ENCODE measurements at places on chromosomes 6 and 20. TPM values are rescaled to one million over a fixed set of nuclear protein-coding genes. Genes with fewer than 3 reads are reported as not detected.

DNA sequence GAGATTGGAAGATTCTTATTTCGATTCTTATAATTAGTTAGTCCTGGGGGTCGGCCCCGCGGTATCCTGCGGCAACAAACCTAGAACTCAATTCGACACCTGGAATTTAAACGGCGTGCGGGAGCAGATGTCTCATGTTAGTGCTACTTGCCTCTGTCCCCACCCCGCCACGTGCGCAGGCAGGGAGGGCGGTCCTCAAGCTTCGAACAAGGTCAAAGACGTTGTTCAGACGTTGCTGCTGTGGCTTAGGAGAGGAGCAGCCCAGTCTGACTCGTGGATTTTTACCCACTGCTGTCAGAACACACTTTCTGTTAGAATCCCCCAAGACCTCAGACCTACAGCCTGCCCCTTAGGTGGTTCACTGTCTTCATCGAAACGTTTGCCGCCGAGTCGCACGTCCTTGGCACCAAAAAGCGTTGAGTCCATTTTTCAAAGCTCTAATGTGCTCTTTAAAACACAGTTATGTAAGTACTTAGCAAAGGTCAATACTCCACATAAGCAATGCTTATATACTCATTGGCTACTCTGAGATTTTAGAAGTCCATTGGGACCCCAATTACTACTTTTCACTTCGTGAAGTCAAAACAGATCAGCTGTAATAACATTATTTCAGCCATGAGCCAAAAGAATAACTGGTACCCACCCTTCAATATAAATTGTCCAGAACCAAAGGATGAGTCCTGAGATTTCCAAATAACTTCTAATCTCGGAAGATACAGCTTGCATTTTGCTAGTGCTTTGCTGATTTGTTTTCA, 2.7 kb upstream of the C6orf62 start:
- H3K27me3 ChIP-seq = no peaks in the 10 kb centered on the region
- H3K4me3 ChIP-seq = peak overlapping the region; percentile 100
- H3K4me1 ChIP-seq = peaks cover 14% of the 10 kb centered on the region
- peak overlapping the region; percentile 100 for H3K27ac ChIP-seq

TMEM151B gene
- total RNA-seq = 9.3 TPM

- no peak for DNase-seq
- H3K27me3 ChIP-seq = no peaks in the 10 kb centered on the region
- H3K27ac ChIP-seq = no peak overlapping the region
- H3K4me3 ChIP-seq = no peak overlapping the region
- H3K4me1 ChIP-seq = no peaks in the 10 kb centered on the region
Measured at GRCh38 chr20:40606660-40607059, 82.4 kb downstream of the MAFB start.

DNA sequence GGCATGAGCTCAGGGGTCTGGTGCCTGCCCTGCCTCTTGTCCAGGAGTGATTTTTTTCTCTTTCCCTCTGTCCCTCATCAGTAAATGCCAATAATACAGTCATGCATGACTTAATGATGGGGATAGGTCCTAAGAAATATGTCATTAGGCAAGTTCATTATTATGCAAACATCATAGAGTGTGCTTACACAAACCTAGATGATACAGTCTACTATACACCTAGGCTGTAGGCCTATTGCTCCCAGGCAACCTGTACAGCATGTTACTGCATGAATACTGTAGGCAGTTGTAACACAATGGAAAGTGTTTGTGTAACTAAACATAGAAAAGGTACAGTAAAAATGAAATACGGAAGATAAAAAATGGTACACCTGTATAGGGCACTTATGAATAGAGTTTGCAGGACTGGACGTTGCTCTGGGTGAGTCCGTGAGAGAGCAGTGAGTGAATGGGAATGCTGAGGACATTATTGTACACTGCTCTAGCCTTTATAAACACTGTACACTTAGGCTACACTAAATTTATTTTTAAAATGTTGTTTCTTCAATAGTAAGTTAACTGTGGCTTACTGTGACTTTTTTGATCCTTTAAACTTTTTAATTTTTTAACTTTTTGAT, 22.1 kb downstream of the PBOV1 start:
- H3K36me3 ChIP-seq = no peaks in the 10 kb centered on the region
- no peaks in the 10 kb centered on the region for H3K27me3 ChIP-seq
- H3K4me1 ChIP-seq = no peaks in the 10 kb centered on the region
- no peak for DNase-seq
- no peak overlapping the region for H3K27ac ChIP-seq
- H3K4me3 ChIP-seq = no peak overlapping the region

ZNF322 gene
- 34.4 TPM for total RNA-seq

GRCh38 chr20:58228484-58229197, at the start of gene ANKRD60:
ANKRD60 (minus strand) TSS chr20:58228653; CDS start chr20:58228653, 0 bp downstream.
- peaks cover 42% of the 10 kb centered on the region for H3K27me3 ChIP-seq
- H3K36me3 ChIP-seq = no peaks in the 10 kb centered on the region
- H3K4me1 ChIP-seq = peaks cover 15% of the 10 kb centered on the region
- peak within 1 kb of the TSS; percentile 18 for H3K4me3 ChIP-seq

RCAN2 gene
- total RNA-seq = 16.4 TPM

- DNase-seq = no peak
- H3K36me3 ChIP-seq = no peaks in the 10 kb centered on the region
- no peak overlapping the region for H3K27ac ChIP-seq
- no peaks in the 10 kb centered on the region for H3K4me1 ChIP-seq
- no peak overlapping the region for H3K4me3 ChIP-seq
- no peaks in the 10 kb centered on the region for H3K27me3 ChIP-seq
Measured at GRCh38 chr6:11798538-11798937, 19.9 kb upstream of the ADTRP start.

WFDC2 gene
- total RNA-seq = 7.0 TPM

PPP1R14C gene
- total RNA-seq = 19.4 TPM

SCP2D1 gene
- total RNA-seq = not detected

- peaks cover 6% of the 10 kb centered on the region for H3K36me3 ChIP-seq
- H3K4me1 ChIP-seq = no peaks in the 10 kb centered on the region
- H3K27me3 ChIP-seq = no peaks in the 10 kb centered on the region
- no peak overlapping the region for H3K27ac ChIP-seq
- no peak for DNase-seq
Measured at GRCh38 chr6:87618531-87618930, 28.6 kb downstream of the ORC3 start.

GRCh38 chr6:17313971-17314370, 32.8 kb downstream of the RBM24 start:
- H3K36me3 ChIP-seq = no peaks in the 10 kb centered on the region
- H3K27me3 ChIP-seq = no peaks in the 10 kb centered on the region
- peaks cover 5% of the 10 kb centered on the region for H3K4me1 ChIP-seq
- DNase-seq = no peak

ZNF341 gene
- total RNA-seq = 1.3 TPM

DNA sequence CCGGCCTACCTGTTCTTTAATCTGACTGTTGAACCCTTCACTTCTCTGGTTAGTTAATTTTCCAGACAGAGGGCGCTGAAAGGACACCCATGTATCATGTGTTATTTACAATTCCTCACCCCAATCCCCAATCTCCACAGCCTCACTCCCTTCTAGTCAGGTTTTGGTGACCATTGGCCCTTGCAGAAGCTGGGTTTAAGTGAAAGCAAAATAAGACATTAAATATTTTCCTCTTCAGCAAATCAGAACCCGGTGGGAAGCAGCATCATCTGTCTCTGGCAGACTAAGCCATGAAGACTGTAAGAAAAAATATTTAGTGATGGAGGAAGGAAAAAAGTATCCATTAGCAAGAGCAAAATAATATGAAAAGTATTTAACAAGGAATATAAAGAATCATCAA, 9.4 kb upstream of the HLA-DQA1 start:
- no peaks in the 10 kb centered on the region for H3K27me3 ChIP-seq
- no peaks in the 10 kb centered on the region for H3K4me1 ChIP-seq
- DNase-seq = no peak
- H3K27ac ChIP-seq = no peak overlapping the region
- no peaks in the 10 kb centered on the region for H3K36me3 ChIP-seq
- H3K4me3 ChIP-seq = no peak overlapping the region

DNA sequence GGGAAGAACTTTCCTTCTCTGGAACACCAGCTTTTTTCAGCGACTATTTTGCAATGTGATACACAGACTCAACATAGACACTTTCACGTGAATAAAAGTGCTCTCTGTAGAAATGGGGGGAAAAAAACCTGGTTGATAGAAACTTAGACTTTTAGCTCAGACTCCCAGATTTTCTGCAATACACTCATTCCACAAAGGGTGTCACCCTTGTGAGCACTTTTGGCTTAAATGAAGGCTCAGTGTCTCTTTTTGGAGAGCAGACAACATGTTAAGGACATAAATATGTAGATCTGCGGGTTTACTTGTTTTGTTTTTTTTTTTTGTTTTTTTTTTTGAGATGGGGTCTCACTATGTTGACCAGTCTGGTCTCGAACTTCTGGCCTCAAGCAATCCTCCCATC, 579.6 kb downstream of the PTPRT start:
- H3K27me3 ChIP-seq = no peaks in the 10 kb centered on the region
- no peak for DNase-seq

GRCh38 chr20:34070859-34071258, 41.2 kb downstream of the EIF2S2 start:
- H3K36me3 ChIP-seq = peaks cover 26% of the 10 kb centered on the region
- H3K27ac ChIP-seq = no peak overlapping the region
- H3K27me3 ChIP-seq = no peaks in the 10 kb centered on the region

MRS2 gene
- 20.7 TPM for total RNA-seq

DNA sequence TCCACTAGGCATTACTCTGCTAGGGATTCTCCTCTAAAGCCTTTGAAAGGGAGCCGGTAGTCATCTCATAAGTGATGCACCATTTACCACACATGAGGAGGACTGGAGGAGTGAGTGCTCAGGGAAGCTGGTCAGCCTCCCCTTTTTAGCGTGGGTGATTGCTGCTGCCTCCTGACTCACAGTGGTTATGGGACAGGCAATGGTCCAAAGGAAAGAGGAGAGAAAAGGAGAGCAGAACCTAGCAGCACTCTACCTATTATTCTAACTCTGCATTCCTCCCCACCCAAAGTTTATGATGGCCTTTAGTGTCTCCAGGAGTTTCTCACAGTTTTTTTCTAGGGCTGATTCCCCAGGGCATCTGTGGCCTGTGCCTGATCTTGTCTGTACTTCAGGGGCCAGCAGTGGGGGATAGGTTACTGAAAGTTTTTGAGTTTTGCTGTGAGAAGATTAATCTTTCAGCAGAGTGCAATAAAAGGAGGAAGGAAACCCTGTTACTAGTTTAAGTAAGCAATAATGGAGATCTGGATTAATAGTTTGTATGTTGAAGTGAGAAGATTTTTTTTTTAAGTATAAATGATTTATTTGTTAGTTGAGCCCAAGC, 36.4 kb upstream of the GCLC start:
- H3K4me1 ChIP-seq = no peaks in the 10 kb centered on the region
- no peak for DNase-seq
- H3K27me3 ChIP-seq = no peaks in the 10 kb centered on the region
- peak overlapping the region; percentile 27 for H3K27ac ChIP-seq
- H3K36me3 ChIP-seq = no peaks in the 10 kb centered on the region

GRM4 gene
- 2.8 TPM for total RNA-seq

- no peaks in the 10 kb centered on the region for H3K4me1 ChIP-seq
- H3K27me3 ChIP-seq = no peaks in the 10 kb centered on the region
- DNase-seq = no peak
- H3K27ac ChIP-seq = no peak overlapping the region
- H3K4me3 ChIP-seq = no peak overlapping the region
- H3K36me3 ChIP-seq = no peaks in the 10 kb centered on the region
Measured at GRCh38 chr20:2169456-2170088, 67.9 kb downstream of the STK35 start.

DNA sequence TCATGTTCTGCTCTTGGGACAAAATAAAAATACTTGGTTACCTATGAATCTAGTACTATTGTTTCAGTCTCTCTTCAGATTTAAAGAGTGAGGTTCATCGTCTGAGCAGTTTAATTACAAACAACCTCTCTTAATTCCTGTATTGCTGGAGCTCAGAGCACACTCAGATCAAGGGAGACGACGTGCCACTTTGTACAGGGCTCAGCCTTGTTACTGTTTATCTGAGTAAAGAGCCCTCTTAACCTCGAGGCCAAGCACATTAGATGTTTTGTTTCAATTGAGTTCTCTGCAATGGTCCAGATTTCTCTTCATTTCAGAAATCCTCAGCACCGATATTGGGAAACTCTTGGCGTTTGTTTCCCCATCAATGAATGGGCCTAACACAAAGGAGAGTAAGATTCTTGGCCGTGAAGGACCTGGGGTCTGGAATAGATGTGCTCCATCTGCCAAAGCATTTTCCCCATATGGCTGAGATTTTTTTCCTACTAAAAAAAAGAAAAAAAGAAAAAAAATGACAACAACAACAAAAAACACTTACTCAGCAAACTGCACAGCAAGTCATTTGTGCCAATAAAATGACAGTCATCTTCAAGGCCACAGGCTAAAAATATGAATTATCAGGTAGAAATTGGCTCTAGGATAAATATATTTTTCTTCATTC, 82.6 kb upstream of the CCN6 start:
- H3K4me3 ChIP-seq = no peak overlapping the region
- H3K27me3 ChIP-seq = no peaks in the 10 kb centered on the region
- H3K27ac ChIP-seq = no peak overlapping the region
- H3K4me1 ChIP-seq = peaks cover 4% of the 10 kb centered on the region

GATA5 gene
- total RNA-seq = not detected

- H3K27ac ChIP-seq = no peak overlapping the region
- peaks cover 11% of the 10 kb centered on the region for H3K36me3 ChIP-seq
- peaks cover 12% of the 10 kb centered on the region for H3K4me1 ChIP-seq
- H3K27me3 ChIP-seq = no peaks in the 10 kb centered on the region
- H3K4me3 ChIP-seq = no peak overlapping the region
- no peak for DNase-seq
Measured at GRCh38 chr6:33670971-33671743, 40.3 kb downstream of the UQCC2 start.

DNA sequence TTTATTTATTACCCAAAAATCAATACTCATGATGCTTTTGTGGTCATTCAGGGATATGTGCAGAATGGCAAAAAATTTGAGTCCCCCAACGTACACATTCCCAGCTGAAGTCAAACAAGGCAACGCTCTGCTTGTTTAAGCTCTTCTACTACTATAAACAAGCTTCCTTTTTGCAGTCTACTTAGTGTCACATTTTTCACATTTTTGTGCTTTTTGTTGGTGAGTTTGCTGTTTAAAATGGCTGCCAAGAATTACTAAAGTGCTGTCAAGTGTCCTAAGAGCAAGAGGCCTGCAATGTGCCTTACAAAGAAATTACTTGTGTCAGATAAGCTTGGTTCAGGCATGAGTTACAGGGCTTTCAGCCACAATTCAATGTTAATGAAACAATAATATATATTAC, 2.1 kb downstream of the WFDC8 start:
- H3K4me1 ChIP-seq = no peaks in the 10 kb centered on the region
- H3K4me3 ChIP-seq = no peak overlapping the region
- no peaks in the 10 kb centered on the region for H3K36me3 ChIP-seq
- no peak overlapping the region for H3K27ac ChIP-seq

TRIM15 gene
- total RNA-seq = not detected

Data from spinal cord (tissue), 10 donors.